NCI-H2227 treated with DMSO at 0.1 percent for 48 hours (cell line): ENCODE measurements at places on chromosomes 1 and 21.

- no peak for DNase-seq
Measured at GRCh38 chr1:231778009-231778719, 151.6 kb downstream of the DISC1 start.

DNA sequence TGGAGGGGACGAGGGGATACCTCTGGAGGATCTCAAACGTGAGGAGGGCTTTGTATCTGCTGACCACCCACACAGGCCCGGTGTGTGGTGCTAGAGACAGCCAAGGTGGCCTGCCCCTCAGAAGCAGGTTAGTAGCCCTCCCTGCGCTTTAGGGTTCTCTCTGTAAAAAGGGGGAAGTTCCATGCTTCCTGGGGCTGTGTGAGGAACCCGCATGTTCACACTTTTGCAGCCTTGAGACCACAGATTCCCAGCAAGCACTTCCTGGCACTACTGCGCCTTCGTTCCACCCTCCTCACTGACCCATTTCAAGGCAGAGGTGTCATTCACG, 7.9 kb upstream of the GUCA2B start:
- DNase-seq, result no peak

- DNase-seq, result no peak
Measured at GRCh38 chr1:162218546-162218945, 149.1 kb downstream of the NOS1AP start.

- DNase-seq, result peak; percentile 93
Measured at GRCh38 chr1:43946236-43947060, at the start of gene IPO13. IPO13 (plus strand) TSS chr1:43946950; CDS start chr1:43947601, 651 bp downstream.
